ENCODE measurements at places on chromosomes 6 and 20. TPM values are rescaled to one million over a fixed set of nuclear protein-coding genes. Genes with fewer than 3 reads are reported as not detected.

DNA sequence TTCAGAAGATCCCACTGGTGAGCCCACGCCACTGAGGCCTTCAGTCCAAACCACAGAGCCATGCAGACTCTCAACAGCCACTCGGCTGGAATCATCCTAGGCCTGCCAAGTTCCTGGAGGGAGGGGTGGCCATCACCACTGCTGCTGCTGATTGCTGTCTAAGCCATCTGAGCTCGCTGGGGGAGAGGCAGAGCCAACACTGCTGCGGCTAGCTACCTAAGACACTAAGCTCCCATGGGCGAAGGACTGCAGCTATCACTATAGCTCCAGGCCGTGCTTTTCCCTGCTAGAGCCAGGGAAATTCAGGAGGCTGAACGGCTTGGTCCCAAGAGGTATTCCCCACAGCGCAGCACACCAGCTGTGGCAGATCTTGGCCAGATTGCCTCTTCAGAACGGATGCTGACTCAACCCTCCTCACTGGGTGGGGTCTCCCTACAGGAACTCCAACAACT is 73.6 kb downstream of the TBC1D32 start:
- DNase-seq, result no peak

GRCh38 chr20:55701467-55701866 is 303.9 kb downstream of the CBLN4 start:
- no peak for DNase-seq

DNA sequence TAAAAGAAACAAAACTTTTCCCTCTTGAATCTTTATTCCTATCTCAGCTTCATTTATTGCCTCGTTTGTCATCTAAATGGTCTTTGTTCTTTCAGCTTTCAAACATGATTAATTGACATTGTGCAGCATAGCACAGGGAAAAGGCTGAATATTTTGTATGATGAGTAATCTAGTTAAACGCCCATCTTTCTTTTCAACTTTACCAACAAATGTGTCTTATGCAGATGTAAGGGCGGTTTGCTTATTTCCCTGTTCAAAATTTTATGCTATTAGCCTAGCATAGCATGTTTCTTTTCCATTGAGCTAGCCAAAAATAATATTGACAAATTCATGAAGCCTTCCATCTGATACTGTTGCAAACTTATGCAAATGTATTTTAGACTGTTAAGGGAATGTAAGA is 176.4 kb upstream of the AKAP12 start:
- DNase-seq, result peak; percentile 68

- no peak for DNase-seq
Observed at GRCh38 chr6:36840432-36841403, 1.5 kb upstream of the CPNE5 start.

DNA sequence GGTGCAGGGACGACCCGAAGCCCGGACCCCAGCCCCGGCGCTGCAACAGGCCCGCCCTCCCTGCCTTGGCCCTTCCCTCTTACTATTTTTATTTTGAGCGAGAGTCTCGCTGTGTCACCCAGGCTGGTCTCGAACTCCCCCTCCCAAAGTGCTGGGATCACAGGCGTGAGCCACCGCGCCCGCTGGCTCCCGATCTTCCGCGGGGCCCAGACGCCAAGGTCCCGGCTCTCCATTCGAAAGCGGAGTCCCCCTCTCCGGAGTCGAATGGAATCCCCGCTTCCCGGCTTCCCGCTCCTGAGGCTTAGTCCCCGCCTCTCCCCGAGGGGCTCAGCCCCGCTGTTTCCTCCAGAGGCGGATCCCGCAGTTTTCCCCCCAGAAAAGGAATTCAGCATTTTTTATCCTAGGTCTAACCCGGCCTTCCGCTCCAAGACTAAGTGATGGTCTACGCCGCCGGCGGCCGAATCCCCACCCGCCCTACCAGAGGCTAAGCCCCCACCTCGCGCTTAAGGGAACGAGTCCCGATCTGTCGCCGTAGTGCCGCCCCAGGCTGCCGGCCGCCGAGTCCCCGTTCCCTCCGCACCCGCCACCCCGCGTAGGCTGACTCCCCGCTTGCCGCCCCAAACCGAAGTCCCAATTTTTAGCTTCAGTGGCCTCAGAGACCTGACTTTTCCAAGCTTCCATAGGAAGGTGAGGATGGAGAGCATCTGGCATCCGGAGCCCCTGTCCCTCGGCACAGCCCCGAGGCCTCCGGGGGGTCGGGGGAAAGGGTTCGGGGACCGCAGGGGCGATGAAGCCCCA is 11.5 kb upstream of the TMC2 start:
- no peak for DNase-seq

DNA sequence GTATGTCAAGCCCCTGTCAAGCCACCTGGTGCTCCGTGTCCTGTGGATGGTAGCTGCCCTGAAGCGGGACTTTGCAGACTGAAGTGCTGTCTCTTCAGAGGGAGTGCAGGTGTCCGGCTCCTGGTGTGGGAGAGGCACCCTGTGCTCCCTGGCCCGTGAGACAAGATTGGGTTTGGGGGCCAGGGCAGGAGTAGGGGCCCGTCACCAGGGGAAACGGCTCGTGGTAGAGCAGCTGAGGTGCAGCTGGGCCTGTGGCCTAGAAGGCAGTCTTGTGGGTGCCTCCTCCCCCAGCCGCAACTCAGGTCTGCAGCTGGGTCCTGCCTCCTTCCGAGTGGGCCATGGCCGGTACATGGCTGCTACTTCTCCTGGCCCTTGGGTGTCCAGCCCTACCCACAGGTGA is at the start of gene PTCRA:
TSS of gene PTCRA (plus strand) at position 322 of the 400 bp plus-strand sequence. CDS start at position 339, 17 bp downstream.
- no peak for DNase-seq

DNA sequence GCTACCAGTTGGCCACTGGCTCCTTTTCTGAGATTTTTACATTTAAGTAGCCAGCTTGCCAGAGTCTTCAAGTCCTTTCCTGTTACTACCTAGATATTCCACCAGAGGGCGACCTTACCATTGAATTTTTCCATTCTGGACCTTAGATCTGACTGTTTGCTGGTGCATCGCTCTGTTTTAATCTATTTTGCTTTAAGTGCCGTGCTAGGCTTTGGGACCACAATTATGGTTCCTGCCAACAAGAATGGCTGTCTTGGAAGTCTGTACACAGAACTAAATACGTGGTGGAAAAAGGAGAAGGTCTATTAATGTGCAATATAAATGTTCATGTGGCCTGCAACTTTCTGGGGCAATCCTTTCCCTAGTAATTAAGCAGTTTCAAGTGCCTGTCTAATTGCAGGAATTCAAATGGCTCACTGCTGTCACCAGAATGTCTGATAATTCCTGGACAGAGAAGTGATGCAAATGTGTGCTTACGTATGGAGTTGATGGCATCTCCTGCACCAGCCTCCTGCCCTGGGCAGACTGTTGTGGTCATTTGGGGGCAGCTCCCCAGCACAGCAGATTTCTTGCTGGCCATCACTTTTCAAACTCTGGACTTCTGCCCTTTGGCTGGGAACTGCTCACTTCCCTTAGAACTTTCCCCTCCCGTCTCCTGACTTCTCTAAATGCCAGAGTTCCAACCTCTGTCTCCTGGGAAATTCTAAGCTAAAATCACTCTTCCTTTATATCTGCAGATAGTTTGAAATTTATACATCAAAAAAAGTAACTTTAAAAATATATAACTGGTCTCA is 5.6 kb upstream of the HLA-DOA start:
- DNase-seq, result peak; percentile 82

DNA sequence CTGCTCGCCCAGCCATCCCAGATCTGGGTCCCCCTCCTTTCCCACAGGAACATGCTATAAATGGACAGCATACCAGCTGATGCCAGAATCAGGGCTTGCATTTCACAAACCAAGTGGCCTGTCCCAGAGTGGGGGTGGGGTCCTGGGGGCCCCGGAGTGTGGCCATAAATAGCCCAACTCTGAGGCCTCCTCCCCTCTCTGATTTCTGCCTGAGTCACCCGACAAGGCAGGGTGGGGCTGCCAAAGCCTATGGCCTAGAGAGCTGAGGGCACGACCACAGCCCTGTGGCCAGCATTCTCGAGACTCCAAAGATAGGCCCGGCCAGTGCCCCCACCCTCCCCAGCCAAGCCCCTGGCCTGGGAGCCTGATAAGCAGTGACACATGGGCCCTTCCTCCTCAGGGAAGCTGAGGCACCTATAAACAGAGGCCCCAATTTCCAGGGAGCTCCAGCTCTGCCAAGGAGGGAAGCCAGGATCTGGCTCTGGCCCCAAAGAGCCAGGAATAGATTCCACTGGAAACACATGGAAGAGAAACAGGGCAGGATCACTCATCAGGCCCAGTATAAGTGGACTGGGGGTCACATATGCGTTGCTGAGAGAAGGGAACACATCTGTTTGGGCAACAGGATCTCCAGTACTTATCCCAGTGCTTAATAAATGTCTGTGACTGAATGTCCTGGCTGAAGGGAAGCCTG is 20.3 kb downstream of the SNTA1 start:
- DNase-seq, result no peak

DNA sequence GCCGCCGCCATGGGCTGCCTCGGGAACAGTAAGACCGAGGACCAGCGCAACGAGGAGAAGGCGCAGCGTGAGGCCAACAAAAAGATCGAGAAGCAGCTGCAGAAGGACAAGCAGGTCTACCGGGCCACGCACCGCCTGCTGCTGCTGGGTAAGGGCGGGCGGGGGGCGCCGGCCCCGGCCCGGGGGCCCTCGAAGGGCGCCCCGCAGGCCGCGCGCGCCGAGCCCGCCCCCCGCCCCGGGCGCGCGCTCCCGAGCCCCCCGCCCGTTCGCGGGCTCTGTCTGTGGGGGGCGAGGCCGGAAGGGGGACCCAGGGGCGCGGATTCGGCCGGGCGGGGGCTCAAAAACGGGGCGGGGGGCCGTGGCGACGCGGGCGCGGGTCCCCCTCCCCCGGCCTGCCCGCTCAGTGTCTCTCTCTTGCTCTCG is 39.2 kb downstream of the GNAS start:
- no peak for DNase-seq

DNA sequence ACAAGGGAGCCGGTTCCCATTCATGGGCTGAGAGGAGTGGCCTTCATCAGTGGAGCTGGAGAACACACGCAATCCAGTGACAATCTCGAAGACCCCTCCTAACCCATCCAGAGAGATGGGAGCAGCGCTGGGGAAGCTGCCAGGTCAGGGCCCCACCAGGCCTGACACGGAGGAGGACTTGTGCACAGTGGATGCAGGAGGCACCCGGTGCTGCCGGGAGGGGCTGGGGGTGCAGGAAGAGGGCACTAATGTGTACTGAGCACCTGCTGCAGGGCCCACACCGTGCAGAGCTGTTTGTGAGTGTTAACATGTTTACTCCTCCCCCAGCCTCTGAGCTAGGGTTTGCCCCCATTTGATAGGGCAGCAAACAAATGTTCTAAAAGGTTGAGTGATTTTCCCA is 43.8 kb upstream of the GPR6 start:
- no peak for DNase-seq

DNA sequence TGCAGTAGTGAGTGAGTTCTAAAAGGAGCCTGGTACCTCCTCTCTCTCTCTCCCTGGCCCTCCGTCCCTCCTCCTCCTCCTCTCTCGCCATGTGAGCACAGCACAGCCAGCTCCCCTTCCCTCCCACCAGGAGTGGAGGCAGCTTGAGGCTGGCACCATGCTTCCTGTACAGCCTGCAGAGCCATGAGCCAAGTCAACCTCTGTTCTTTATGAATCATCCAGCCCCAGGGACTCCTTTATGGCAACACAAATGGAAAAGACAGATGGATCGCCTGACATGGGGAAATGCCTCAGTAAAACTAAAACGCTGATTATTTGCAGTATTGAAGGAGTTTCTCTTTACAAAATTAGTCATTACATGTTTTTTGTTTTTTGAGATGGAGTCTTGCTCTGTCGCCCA is 233.7 kb upstream of the ARID1B start:
- no peak for DNase-seq

DNA sequence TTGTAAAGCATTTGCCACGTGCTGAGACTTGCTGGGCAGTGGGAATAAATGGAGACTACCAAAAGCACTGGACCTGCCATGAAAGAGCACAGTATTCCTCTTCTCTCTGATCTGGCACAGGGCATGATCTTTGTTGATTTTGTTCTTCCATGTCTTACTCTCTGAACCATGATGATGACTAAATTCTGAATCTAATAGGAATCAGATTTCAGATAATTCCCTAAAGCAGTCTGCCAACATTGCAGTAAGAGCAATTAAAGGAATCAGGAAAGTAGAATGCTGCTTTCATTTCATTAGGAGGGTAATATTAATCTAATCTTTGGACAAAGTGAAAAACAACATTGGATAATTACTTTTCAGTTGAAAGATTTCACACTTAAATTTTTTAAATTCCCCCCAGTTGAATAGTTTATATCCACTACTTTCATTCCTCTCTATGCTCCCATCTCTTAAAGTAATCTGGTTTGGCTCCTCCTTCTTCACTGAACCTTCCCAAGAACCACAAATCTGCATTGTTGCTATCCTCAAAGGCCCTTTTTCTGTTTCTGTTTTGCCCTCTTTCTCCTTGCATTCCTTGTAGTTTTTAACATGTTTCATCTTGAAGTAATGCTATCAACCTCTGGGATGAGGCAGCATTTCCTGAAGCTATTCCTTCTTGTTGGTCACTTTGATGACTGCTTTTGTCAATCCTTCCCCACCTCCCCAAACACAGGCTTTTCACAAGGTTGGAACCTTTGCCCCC is 243.2 kb upstream of the TENT5A start:
- no peak for DNase-seq

- peak; percentile 41 for DNase-seq
Observed at GRCh38 chr6:111662794-111663593, 57.3 kb upstream of the TRAF3IP2 start.

DNA sequence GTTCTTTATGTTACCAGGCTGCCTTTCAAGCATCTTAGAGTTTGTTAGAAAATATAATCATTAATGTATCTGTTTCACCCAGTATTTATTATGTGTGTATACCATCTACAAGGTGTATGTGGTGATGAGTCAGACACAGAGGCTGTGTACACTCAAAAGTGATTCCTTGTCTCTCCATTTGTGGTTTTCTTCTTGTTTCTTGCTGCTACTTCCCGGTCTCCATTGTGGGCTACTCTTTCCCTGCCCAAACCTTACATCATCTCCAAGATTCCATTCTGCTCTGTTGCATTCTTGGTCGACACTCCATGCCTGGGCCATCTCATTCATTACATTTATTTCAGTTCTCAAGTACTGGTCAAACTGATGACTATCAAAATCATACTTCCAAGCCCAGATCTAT is 182.2 kb upstream of the STXBP5 start:
- no peak for DNase-seq

DNA sequence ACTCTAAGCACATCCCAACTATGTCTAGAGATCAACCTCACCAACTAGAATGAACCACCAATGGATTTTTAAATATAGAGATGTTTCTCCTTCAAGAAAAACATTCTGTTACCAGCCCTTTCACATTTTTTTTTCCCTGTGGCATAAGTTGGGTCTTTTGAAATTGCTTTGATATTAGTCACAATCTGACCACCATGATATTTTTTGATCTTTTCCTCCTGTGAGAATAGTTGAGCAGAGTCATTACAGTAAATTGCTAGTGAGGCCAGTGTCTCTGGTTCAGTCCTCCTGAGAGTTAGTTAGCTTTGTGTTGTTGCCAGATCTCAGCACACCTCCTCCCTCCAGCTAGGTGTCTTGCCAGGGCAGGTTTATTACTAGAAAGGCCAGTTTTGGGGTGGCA is 79.7 kb upstream of the MYLIP start:
- no peak for DNase-seq

The PRSS16 gene
- 0.23 TPM for polyA plus RNA-seq

The C6orf15 gene
- not detected for polyA plus RNA-seq

The APOM gene
- polyA plus RNA-seq, result 5.2 TPM

The KIAA0408 gene
- polyA plus RNA-seq, result 18.1 TPM
